AG04450 (cell line): ENCODE measurements at places on chromosomes 1 and 21.

DNA sequence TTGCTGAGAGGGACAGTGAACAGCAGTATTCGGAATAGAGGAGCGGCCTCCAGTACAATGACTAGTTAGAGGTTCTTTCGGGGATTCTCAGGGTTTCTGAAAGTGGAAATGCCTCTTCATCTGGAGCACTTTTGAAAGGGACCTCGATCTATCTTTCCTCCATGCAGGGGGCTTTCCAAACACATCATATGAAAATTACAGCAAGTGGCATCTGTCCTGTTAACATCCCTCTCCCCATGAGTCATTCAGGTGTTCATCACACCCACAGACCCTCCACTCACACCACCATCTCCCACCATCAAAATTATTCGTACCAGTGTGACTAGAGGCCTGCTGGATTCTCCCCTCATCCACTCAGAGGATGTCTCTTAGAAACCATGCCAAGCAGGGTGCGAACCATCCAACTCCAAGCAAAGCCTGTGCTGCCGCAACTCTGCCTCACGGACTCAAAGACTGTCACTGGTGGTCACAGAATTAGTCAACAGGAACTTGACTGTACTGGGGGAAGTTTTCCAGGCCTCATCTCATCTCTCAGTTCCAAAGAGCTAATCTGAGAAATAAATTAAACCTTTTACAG lies 211.1 kb downstream of the MRPL39 start:
- DNase-seq: no peak

DNA sequence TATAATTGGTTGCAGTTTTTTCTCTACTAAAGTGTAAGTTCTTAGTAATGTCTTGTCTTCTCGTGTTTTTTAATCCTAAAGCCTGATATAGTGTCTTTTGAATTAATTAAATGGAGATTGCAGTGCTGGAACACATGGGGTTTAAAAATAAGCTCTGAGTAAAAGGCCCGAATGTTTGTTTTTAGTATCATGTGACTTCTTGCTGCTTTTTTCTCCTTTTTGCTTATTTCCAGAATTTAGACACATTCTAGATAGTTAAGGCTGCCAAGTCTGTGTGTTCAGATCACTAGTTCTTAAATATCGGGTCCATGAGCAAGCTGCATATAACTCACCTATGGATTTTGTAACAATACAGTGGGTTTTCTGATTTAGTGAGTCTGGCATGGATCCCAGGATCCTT lies 27.5 kb downstream of the KCTD3 start:
- no peak for DNase-seq

DNA sequence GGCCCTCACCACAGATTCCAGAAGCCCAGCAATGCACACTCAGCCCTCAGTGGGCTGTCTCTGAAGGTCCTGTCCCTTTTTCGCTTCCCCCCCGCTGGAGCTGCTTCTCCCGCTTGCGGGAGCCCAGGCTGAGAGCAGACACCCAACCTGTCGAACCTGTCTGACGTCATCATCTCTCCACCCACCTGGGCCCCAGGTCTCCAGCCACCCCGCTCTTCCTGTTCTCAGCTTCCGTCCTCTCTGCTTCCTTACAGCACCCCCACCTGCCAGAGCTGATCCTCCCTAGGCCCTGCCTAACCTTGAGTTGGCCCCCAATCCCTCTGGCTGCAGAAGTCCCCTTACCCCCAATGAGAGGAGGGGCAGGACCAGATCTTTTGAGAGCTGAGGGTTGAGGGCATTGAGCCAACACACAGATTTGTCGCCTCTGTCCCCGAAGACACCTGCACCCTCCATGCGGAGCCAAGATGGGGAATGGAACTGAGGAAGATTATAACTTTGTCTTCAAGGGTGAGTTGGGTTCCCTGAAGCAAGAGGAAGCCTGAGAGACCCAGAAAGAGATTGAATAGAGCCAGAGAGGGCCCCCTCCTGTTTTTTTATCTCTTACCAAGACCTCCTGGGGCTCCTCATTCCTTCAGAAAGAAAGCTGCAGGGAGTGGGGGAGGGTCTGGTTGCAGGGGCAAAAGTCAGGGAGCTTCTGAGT lies at the start of gene RAB25:
Gene RAB25 (plus strand): TSS at position 224 of the 700 bp plus-strand sequence. CDS start 241 bp downstream, at position 465.
- DNase-seq: no peak

GRCh38 chr1:10642403-10643080 lies 153.9 kb downstream of the CASZ1 start:
- DNase-seq: no peak

DNA sequence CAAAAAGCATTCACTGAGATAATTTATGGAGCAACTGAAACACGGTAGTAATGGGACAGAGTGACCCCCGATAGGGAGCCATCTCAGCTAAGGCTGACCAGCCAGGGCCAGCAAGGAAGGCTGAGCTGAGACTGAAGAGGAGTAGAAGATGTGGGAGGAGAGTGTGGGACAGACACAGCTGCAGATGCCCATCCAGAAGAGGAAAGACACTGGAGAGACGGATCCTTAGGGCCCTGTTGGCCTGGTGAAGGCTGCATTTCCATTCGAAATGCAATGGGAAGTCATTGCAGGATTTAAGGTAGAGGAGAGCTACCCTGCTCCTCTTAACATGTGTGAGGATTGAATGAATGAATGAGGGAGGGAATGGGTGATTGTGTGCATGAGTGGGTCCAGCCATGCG lies 44.0 kb upstream of the LRP8 start:
- no peak for DNase-seq

GRCh38 chr1:207389728-207390464 lies 64.2 kb upstream of the CR2 start:
- DNase-seq: peak; percentile 6

- no peak for DNase-seq
Measured at GRCh38 chr1:23473037-23473800, 10.8 kb downstream of the ASAP3 start.

- DNase-seq: peak; percentile 90
Measured at GRCh38 chr1:15799004-15799867, 8.2 kb downstream of the UQCRHL start.

GRCh38 chr1:104878203-104878909 lies 1128.7 kb downstream of the AMY1C start:
- DNase-seq: no peak

DNA sequence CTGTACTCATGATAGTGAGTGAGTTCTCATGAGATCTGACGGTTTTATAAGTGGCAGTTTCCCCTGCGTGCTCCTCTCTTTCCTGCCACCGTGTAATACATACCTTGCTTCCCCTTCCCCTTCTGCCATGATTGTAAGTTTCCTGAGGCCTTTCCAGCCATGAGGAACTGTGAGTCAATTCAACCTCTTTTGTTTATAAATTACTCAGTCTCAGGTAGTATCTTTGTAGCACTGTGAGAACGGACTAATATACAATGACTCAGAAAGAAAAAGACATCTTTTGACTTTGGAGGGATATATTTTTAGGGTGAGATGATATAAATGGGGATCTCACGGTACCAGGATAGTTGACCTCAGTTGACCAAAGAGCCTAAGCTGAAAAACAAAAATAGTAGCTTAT lies 74.7 kb upstream of the BACH1 start:
- DNase-seq: no peak

DNA sequence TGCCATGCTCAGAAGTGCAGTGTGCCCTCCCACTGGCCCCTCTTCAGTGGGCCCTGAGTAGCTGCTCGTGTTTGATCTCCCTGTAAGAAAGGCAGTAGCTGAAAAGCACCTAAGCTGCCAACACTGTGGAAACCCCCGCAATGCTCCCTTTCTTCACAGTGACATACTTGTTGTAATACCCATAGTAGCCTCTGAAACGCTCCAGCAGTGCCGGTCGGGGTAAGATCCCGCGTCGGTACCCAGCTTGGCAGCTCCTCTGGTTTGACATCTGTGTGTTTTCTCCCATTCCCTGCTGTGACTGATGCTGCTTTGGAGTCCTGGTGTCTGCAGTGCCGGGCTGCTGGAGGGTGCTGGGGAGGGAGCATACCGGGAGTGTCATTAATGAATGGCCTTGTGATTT lies 3.6 kb downstream of the CHAF1B start:
- no peak for DNase-seq

GRCh38 chr21:15121655-15122120 lies 56.9 kb upstream of the NRIP1 start:
- peak; percentile 15 for DNase-seq

DNA sequence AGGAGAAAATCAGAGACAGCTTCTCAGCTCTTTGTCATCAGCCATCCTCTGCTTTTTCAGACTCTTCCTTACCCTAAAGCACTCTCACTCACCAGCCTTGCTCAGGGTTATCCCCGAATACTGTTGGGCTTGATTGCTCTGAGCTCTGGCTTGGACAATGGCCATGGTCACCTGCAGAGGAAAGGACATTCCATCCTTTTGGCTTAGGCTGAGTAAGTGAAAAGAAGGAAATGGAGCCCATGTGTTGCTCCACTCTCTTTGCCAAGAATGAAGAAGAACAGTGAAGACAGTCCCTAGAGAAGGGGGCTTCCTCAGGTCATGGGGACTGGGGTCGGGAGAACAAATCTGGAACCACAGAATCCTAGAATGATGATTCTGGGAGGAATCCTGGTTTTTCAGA lies 2.3 kb downstream of the MTMR11 start:
- no peak for DNase-seq

DNA sequence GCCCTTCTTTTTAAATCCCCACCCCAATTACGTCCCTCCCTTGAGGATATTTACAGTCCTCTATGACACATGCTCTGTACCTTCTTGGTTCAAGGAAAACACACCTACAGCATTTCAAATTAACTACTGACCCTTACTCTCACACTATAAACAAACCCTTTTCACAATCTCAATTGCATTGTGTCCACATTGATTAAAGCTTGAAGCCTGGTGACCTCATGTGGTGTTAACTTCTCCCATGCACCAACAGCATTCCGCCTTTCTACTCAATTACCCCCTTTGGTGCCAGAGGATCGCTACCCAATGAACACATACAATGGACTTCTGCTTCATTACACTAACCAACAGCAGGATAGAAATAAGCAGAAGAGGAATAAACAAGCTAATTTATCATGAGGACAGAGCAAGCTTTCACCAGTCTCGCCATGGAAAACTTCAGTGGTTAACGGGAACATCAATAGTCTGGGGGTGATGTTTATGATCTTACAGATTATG lies 15.2 kb downstream of the WLS start:
- DNase-seq: no peak

- no peak for DNase-seq
Measured at GRCh38 chr1:6412896-6413295, 6.8 kb downstream of the HES2 start.

- no peak for DNase-seq
Measured at GRCh38 chr1:20051218-20051829, 18.7 kb upstream of the PLA2G5 start.

DNA sequence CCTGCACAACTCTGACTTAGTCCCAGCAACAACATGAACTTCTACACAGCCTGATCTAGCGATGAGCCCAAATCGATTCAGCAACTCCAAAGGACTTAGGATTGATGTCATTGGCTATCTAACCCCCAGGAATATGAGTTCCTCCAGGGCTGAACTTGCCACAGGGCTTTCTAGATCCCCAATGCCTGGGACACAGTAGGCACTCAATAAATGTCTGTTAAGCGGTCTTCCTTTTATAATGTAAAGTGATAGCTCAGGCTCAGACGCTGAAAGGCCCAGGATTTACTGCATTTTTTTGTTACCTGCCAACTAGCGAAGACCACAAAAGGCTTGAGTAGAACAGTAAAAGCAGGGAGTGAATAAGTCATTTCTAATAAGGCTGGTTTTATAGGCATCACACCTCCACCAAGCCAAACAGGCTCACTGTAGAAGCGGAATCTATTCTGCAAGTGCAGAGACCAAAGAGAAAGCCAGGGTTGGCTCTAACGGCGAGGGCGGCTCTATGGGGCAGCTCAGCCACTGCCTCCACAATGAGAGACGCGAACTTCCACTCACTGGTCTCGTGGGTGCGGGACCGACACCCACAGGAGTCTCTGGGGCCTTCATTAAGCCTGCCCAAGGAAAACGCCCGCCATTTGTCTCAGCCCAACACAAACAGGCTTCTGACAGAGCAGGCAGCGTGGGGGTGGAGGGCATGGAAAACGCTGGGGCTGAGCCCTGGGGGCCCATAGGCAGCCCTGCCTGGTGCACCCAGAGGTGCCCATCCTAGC lies 52.0 kb downstream of the HLCS start:
- DNase-seq: no peak

DNA sequence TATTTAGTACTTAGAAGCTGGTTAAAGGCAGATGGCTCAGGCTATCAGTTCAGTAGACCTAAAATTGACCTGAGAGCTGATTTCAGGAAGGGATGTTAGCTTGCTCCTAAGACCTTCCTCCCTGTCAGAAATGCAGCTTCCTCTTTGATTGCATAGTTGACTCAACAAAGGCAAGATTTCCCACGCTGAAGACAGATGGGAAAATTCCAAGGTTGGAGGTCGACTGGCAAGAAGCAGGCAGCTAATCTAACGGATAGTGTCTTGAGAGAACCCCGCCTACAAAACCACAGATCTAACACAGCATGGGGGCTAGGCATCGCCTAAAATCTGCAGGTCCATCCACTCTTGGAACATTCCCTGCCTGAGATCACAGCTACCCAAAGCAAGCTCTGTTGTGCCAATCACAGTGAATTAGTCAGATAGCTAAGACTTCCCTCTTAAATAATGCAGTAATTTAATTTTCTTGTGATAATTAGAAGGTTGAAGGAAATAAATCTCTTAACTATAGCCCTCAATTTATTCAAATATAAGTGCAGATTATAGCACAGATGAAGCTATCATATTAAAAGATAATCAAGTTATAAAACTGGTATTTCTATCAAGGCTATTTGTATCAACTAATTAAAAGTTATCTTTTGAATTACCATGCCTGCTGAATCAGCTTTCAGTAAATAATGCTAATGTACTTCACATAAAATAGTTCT lies 357.8 kb upstream of the SGIP1 start:
- no peak for DNase-seq

- DNase-seq: no peak
Measured at GRCh38 chr1:20261095-20261494, 29.6 kb upstream of the VWA5B1 start.

- no peak for DNase-seq
Measured at GRCh38 chr1:68917456-68917855, 420.6 kb upstream of the DEPDC1 start.

- DNase-seq: no peak
Measured at GRCh38 chr1:217647791-217648190, 16.6 kb downstream of the SPATA17 start.

- DNase-seq: no peak
Measured at GRCh38 chr1:33500547-33500946, 28.1 kb downstream of the ZSCAN20 start.

DNA sequence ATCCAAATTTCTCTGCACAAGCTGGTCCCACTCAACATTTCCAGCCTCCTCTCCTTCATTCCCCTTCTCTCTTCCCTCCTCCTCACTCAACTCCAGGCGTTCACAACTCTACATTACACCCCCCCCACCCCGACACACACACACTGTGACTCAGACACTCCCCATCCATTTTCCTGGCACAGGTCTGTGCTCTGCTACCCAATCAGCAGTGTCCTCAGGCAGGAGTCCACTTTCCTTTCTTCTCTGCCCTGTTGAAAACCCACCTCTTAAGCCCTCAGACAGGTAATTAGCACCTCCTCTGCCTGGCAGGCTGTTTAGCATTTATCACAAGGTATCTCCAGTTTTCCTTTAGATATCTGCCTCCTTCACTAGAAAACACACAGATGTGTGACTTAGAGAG lies 8.8 kb upstream of the LMX1A start:
- DNase-seq: no peak

GRCh38 chr1:165592945-165593823 lies 37.9 kb upstream of the MGST3 start:
- peak; percentile 63 for DNase-seq
